ENCODE measurements at places on chromosomes 1 and 21.

DNA sequence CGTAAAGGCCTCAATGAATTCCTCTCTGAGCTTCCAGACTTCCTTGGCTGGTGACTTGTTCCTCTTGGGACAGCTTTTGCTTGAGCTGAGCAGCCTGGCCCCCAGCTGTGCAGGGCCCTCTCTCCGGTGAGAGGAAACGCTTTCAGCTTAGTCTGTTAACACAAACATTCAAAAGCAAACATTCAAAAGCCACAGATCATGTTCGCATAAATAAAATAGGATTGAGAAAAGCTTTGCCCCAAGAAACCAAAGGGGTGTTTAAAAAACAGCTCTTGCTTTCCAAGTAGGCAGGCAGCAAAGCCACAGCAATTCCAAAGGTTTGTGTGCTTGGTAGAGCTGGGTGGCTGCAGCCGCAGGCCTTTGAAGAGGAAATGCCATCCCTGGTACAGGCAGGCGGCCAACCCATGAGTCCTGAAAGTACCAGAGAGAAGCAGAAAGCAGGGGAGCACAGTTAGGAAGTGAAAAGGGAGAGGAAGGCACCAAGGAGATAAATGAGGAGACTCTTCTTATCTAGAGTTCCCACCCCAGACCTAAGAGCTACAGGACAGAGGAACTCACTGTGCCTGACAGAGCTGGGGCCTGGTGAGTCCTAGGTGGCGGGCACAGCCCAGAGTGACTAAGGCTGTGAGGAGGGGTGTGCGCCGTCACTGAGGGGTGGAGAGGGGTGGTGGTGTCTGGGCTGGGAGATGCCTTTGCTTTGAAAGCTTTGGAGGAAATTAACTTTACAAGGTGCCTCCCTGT lies 48.4 kb downstream of the CCN1 start:
- DNase-seq, result no peak

DNA sequence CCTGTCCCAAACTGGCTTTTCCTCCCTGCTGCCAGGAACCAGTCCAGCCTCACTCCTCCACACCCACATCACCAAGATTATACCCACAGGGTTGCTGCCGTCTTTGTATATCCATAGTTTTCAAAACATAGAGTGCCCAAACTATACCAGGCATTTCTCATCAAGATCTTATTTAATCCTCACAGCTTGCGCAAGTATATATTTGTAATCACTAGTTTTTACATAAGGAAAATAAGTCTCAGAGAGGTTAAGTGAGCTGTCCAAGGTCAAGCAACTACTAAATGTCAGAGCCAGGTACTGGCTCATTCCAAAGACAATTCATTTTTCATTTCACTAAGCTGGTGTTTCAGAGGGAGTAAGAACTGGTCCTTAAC lies 34.9 kb upstream of the ZNF362 start:
- DNase-seq, result no peak

- DNase-seq, result no peak
Measured at GRCh38 chr1:155379180-155379579, 58.5 kb downstream of the RUSC1 start.

GRCh38 chr1:104018922-104019674 lies 269.4 kb downstream of the AMY1C start:
- no peak for DNase-seq

- no peak for DNase-seq
Measured at GRCh38 chr1:55480029-55480795, 265.0 kb upstream of the USP24 start.

- DNase-seq, result no peak
Measured at GRCh38 chr1:184919892-184920291, 54.4 kb downstream of the NIBAN1 start.

- DNase-seq, result no peak
Measured at GRCh38 chr1:62989497-62989896, 205.6 kb downstream of the ATG4C start.

Measured in activated effector memory CD4-positive, alpha-beta T cell treated with Interleukin-2 at 50 U/mL for 16 hours (primary cell).